ENCODE measurements at places on chromosomes 11 and 22.

- DNase-seq: no peak
Measured at GRCh38 chr22:46687048-46687444, 51.0 kb downstream of the CERK start.

GRCh38 chr11:112298535-112298934 lies 37.9 kb upstream of the PLET1 start:
- no peak for DNase-seq

DNA sequence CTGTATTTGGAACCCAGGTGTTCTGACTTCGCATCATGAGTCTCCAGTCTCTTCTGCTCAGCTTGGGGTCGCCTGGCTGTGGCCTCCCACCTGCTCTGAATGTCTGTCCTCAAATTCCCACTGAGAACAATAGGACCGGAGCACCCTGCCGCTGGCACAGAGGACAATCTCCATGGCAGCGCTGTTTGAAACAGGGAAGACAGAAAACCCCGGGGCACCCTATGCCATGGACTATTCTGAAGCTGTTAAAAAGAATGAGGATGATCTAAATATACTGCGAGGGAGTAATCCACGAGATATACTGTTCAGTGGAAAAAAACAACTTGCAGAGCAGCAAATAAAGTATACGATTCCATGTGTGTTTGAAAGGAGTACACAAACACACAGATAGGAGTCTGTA lies 415.6 kb upstream of the NARS2 start:
- no peak for DNase-seq

- DNase-seq: no peak
Measured at GRCh38 chr11:73783483-73784020, 4.1 kb upstream of the MRPL48 start.

DNA sequence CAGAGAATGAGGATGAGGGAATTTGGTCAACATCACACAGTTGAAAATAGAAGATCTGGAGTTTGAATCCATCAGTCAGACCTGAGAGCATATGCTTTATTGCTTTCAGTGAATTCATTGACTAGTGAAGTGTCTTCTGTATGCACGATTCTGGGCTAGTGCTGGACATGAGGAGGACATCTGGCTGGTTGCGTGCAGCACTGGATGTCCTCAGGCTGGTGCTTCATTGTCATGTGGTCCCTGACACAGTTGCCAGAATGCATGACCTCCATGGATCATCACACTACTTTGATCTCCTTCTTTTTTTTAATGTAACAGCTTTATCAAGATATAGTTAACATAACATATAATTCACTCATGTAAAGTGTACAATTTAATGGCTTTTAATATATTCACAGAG lies 44.5 kb upstream of the MMP7 start:
- no peak for DNase-seq

GRCh38 chr22:18103527-18104269 lies 6.9 kb upstream of the TUBA8 start:
- no peak for DNase-seq

DNA sequence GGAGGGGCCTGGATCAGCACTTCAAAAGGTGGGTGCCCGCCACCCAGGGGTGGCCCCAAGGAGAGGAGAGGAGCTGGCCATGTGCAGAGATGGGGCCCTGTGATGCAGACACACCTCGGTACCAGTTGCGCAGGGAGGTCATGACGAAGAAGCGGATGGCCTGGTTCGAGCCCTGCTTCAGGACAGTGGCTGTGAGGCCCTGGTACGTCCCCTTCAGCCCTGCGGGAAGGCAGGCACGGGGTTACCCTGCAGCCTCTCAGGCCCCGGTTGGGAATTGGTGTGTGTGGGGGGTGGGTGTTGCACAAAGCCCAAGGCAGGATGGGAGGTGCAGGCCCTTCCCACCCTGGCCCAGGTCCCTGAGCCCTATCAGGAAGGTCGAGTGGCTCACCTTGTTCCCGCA lies 1.8 kb downstream of the SLC25A1 start:
- no peak for DNase-seq
